ENCODE measurements at places on chromosomes 5 and 9.

- no peak for DNase-seq
Measured at GRCh38 chr9:86639899-86640379, 285.7 kb upstream of the TUT7 start.

- DNase-seq = peak; percentile 50
Measured at GRCh38 chr5:111127453-111128195, 35.5 kb downstream of the WDR36 start.

GRCh38 chr9:95494416-95495371, 22.1 kb downstream of the PTCH1 start:
- DNase-seq = no peak

DNA sequence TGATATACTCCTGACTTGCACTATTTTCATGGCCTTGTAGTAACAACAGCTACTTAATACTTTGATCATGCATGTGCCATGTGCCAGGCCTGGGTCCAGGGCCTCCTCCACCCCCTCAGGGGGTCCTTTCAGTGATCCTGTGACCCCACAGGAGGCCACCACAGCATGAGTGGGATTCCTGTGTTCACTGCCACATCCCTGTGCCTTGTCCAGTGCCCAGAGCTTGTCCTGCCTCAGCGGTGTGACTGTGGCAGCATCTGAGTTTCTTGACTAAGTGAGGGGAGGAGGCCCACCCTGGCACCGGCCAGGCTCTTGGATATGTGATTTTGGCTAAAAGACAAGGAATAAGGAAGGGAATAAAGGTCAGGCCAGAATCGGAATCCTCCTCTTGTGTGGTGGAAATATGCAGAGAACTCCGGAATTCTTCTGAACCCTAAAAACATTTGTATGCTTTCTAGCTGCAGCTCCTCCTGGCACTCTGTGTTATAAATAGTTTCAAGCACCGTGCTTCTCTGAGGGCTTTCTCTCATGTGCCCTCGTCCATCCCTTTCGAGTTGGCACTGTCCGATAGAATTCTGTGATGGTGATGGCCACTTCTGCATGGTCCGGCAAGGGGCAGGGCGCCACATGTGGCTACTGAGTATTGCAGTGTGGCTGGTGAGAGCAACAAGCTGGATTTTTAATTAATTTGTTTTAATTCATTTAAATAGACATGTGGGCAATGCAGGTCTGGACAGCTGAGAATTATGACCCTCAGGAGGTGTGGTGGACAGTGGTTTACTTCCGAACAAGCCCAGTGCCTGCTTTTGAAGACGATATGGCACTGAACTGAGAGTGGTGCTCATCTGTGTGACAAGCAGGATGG, 31.8 kb downstream of the TENT4A start:
- DNase-seq = no peak

- no peak for DNase-seq
Measured at GRCh38 chr5:122611406-122611805, 163.5 kb upstream of the SNX2 start.

DNA sequence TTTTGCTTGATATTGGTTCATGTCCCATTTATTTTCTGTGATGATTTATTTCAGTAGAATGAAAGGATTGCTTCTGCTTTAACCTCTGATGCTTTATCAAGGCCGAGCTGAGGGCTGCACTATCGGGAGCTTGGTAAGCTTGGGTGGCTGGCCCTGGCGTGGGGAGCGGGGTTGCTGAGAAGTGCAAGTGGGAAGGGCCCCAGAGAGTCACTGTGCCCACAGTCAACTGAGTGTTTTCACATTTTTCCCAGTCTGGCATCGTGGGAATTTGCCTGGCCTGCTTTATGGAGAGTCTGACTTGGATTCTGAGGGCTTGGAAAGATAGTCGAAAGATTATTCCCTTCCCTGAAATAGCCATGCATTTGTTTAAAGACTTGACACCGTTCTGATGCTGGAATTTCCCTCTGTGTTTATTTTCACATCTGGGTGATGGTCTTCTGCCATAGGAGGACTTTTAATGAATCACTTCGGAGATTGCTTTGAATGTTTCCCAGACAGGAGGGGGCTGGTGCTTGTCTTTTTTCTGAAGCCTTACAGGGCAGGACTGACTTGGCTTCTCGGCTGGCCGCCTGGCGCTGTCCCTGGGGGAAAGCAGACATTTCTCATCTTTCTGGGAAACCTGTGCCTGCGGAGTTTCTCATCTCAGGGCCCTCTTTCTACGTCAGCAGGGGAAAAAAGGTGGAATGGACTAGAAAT, 139.0 kb downstream of the BOD1 start:
- DNase-seq = peak; percentile 91

- no peak for DNase-seq
Measured at GRCh38 chr5:135222171-135222681, 176.8 kb downstream of the MACROH2A1 start.

GRCh38 chr9:95876595-95876994, 1.1 kb downstream of the ERCC6L2 start:
- DNase-seq = peak; percentile 23

DNA sequence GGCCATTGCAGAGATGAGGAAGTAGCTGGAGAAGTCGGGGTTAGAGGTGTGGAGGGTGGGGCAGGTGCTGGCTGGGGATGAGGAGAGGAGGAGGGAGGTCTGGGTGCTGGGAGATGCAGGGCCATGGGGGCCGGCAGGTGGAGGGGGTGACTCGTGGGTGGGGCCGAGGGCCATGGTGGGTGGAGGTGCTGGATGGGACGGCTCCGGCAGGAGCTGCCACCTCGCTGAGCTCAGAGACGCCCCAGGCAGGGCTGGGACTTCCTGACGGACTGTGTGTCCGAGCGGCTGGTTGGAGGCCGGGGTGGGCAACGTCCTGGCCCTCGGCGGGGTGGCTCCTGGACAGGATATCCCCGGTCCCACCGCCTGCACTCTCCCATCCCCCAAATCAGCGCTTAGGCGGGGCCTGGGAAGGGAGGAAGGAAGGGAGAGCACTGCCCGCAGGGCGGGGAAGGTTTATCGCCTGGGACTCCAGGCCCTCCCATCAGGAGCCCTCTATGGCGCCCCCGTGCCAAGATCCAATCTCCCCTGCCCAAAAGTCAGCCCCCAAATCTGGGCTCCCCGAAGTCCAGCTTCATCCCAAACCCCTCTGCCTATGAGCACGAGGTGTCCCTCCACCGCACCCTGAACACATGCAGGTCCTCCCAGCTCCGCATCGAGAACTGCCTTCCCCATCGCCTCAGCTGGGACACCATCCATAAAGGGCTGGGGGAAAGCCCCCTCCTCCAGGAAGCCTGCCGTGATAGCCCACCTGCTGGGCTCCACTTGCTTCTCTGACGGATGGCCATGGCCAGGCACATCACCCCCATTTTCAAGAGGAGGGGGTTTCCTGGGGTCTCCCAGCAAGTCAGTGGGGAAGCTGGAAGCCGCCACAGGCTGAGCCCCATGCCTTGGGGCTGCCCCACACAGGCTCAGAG, 58.3 kb upstream of the NOTCH1 start:
- DNase-seq = no peak

- DNase-seq = peak; percentile 37
Measured at GRCh38 chr9:98146101-98146991, 27.3 kb upstream of the TRIM14 start.

GRCh38 chr5:158999339-158999738, 100.4 kb downstream of the EBF1 start:
- DNase-seq = no peak

DNA sequence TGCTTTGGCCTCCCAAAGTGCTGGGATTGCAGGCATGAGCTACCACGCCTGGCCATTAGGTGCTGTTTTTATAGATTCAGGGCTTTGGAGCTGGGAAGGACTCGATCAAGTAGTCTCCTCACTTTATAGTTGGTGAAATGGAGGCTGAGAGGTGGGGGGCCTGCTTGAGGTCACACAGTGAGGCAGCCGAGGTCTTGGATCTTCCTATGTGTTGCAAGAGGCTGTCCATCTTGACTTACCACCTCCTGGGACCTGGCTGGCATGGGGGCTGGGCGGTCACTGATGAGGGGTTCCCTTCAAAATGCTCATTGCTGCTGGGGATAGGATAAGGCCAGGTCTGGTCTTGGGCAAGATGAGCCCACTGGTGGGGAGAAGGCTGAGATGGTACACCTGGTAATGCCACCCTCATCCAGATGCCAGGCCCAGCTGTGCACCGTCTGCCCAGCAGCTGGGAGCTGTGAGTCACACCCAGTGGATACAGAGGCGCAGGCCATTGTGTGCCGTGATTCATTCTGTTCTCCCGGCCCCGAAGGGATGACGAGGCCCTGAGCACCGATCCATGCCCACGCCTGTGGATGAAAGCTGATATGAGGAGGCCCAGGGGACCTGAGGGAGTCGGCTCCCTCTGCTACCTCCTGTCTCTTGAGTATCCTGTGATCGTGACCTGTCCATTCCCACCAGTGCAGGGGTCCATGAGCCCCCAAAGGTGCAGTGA, 10.5 kb upstream of the NDST1 start:
- DNase-seq = peak; percentile 92

- DNase-seq = no peak
Measured at GRCh38 chr9:132201139-132201538, 39.3 kb downstream of the NTNG2 start.

- DNase-seq = peak; percentile 80
Measured at GRCh38 chr5:55232985-55233928, at the start of gene CCNO. CCNO (minus strand) TSS chr5:55233608; CDS start chr5:55233523, 85 bp downstream.

- no peak for DNase-seq
Measured at GRCh38 chr9:114395334-114395617, 7.5 kb upstream of the AKNA start.

GRCh38 chr9:84701801-84702200, 32.3 kb downstream of the NTRK2 start:
- DNase-seq = no peak

- DNase-seq = peak; percentile 89
Measured at GRCh38 chr9:79581794-79582193, 10.0 kb downstream of the TLE4 start.

DNA sequence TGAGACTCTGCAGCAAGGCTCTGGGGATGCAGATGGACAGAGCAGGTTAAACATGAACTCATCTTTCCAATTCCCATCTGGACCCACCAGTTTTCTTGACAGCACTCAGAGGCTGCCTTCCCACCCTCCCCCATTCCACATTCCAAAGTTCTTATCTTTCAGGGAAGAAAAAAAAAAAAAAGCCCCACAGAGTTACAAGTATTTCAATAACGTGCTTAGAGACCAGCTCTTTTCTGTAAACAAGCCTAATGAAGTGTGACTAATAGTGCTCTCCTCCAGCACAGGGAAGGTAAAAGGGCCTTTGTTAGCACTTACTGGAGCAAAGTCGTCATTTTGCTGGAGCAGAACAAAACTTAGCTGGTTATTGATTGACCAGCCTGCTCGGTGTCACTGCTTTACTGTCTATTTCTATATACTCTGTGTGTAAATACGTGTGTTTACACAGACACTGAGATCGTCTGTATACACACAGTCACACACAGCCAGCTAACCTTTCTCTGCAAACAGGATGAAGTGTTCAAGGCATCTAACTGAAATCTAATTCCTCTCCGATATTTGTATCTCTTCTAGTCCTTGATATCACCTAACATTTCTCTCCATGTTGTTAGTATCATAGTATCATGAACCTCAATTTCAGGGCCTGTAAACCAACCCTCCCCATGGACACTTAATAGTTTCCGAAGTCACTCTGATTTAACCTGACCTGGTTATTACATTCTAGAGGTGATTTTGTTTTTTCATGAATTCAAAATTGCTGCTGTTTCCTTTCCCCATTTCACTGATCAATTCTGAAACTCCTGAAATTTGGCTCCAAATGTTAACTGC, 84.9 kb downstream of the ZNF608 start:
- DNase-seq = peak; percentile 90

DNA sequence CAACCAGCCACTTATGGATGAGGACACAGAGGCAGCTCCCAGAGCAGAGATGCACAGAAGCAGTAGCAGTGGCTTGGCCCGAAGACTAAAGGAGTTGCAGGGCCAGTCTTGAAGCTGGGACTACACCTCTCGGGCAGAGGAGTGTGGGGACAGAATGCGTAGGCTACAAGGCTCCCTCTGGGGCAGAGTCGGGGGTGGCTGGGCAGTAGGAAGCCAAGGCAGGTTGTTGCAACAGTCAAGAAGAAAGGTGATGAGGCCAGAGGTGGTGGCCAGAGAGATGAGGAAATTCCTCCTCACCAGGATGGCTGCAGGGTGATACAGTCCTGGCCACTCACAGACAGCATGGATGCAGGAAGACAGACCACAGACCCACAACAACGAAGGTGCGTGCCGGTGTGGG, 4.9 kb upstream of the N4BP3 start:
- DNase-seq = no peak

GRCh38 chr5:177368869-177369644, 11.3 kb downstream of the RGS14 start:
- DNase-seq = peak; percentile 46

GRCh38 chr9:133080161-133080560, 18.4 kb downstream of the CEL start:
- DNase-seq = no peak

GRCh38 chr9:6884990-6885389, 127.2 kb downstream of the KDM4C start:
- no peak for DNase-seq

- no peak for DNase-seq
Measured at GRCh38 chr5:77337246-77337645, 126.8 kb downstream of the PDE8B start.

GRCh38 chr5:145924849-145925248, 11.5 kb upstream of the SH3RF2 start:
- no peak for DNase-seq

DNA sequence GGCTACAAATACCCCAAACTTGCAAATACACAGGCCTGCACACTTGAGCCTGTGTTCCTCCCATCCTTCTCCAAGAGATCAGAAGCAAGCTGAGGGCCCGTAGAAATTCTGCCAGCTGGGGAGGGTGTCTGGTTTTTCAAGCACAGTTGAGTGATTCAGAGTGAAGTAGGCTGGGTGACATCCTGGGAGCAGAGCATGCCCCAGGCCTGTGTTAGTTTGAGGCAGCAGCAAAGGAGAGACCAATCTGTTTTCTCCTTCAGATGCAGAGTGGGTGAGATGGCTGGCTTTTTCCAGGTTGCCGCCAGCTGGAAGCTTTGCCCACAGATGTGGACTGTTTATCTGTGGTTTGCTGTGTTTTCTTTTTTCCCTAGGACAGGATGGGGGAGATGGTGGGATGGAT, 63.1 kb downstream of the RCL1 start:
- peak; percentile 80 for DNase-seq

GRCh38 chr5:172556971-172557461, 84.0 kb upstream of the NEURL1B start:
- DNase-seq = no peak

GRCh38 chr9:98944057-98944733, 488 bp downstream of the COL15A1 start:
- DNase-seq = peak; percentile 35

Data from EH (cell line).